Putamen (tissue), 1 donor: ENCODE measurements at places on chromosomes 11 and 22.

DNA sequence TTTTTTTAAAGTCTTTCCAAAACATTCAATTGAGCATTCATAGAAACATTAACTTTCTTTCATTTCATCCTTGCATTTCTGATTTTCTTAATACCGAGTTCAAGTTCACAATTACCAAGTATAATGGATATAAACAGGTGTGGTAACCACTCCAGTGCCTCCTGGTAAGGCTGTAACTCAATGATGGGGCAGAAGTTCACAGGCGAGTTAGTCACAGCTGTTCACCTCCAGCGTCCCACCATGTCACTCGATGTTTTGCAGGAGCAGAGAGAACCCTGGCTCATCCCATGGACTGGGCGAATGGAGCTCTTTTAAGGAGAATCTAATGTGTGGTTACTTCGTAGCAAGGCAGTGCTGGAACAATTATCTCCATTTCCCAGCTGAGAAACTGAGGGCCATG is 94.4 kb upstream of the ALX4 start:
- DNase-seq: no peak

DNA sequence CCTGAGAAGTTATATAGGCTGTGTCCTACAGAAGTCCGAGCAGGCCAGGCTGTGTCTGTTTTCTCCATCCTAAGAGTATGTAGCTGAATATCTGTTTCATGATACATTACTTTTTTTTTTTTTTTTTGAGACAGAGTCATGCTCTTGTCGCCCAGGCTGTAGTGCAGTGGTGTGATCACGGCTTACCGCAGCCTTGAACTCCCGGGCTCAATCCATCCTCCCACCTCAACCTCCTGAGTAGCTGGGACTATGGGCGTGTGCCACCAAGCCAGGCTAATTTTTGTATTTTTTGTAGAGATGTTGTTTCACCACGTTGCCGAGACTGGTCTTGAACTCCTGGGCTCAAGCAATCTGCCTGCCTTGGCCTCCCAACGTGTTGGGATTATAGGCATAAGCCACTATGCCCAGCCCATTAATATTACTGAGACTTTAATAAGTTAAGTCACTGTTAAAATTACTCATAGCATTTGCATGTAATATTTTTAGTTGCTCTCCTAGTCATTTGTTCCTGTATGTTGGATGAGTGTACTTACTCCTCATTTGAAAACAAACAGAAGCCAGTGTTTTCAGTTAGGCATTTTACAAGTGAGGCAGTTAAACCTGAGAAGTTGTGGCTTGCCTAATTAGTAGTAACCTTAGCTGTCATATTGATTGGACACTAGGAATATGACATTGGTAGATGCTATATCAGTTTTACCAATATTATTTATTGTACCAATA is 26.1 kb downstream of the DRG1 start:
- no peak for DNase-seq

- DNase-seq: no peak
These were observed 334.5 kb downstream of the TTC28 start for GRCh38 chr22:28344918-28345703.

GRCh38 chr11:34654483-34655334 is 33.8 kb downstream of the EHF start:
- peak; percentile 63 for DNase-seq

DNA sequence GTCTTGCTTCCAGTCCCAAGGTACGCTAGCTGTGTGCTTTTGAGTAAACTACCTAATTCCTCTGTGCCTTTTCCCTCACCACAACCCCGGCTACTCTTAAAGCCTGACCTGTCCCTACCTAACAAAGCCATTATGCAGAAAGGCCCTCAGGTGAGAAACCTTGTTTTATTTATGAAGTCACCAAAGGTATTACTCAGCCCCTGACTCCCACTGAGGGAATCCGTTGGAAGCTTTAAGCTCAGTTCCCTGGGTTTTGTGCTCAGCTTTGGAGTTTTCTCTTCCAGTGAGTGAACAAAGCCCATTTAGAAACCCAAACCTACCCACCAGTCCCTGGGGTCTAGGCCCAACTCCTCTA is 90.9 kb downstream of the APIP start:
- no peak for DNase-seq

- DNase-seq: no peak
These were observed 416.5 kb upstream of the DDI1 start for GRCh38 chr11:103619938-103620337.

- DNase-seq: no peak
These were observed 942.3 kb downstream of the BRD1 start for GRCh38 chr22:48885271-48885918.

- DNase-seq: no peak
These were observed 8.4 kb upstream of the CTR9 start for GRCh38 chr11:10742460-10743208.

DNA sequence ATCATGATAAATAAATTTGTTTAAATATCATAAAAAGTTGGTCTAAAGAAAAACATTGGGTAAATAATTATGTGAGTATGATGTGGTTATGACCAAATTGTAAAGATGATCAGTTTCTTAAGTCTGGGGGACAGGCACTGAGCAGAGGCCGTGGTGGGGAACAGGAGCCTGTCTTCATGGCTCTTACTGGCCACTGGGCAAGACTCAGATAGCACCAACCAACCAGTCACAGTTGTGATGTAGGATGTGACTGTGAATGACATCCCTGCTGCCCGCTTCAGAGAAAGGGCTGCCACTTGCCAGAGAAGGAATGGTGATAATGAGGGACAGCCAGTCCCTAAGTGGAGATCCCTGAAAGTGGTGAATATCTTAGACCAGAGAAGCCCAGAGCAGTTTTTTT is 7.0 kb downstream of the PTPRJ start:
- no peak for DNase-seq

DNA sequence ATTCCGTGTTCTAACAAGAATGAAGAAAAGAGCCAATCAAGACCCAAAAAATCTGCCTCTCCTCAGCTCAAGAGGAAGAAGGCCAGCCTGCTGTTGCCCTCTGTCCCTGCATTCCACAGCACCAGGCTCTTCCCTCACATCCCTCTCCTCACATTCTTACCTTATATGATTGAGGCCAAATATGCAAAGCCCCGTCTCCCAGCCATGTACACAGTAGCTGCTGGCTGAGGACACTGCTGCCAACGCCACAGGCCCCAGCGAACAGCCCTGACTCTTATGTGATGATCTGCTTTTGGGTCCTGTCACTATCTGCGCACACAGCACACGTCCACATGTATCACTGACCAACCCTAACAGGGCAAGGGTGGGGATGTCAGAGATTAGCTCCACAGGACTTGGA is 60.2 kb downstream of the MICAL3 start:
- no peak for DNase-seq

DNA sequence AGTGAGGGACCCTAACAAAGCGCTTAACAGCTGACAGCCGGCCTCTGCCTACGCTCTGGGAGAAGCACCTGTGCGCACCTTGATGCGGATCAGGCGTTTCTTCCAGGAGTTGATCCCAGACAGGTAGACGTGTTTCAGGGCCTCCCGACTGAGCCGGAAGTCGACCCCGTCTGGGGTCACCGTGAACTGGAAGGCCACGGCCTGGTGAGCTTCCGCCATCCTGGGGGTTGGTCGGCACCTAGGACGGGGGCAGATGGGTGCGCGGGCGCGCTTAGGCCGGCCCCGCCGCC is 585 bp downstream of the CPT1B start:
- DNase-seq: no peak

DNA sequence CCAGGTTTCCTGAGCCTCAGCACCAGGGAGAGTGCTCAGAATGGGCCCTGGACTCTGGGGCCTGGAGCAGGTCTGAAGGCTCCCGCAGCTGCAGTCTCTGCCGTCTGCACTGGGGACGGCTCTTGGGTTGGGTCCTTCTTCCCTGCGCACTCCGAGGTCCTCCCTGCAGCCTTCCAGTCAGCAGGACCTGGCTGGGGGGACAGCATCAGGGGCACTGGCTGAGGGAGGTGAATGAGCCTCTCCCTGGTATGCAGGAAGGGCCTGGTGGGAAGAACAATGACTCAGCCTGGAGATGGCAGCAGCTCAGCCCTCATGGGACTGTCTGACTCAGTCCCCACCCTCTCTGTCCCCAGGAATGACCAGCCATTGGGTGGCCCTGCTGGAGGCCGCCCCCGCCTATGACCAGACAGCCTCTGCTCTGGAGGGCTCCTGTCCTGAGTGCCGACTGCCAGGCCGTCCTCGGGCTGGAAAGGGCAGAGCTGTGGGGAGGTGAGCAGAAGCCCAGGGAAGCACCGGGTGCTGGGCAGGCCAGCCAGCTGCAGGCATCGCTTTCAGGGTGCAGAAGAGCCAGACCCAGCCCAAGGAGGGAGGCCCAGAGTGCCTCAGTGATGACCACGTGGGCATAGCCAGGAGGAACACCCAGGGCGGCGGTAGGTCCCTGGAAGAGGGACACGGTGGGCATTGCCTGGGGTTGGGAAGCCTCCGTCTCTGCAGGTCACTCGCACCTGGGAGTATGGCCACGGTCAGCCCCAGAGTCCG is 455.0 kb downstream of the BRD1 start:
- no peak for DNase-seq

DNA sequence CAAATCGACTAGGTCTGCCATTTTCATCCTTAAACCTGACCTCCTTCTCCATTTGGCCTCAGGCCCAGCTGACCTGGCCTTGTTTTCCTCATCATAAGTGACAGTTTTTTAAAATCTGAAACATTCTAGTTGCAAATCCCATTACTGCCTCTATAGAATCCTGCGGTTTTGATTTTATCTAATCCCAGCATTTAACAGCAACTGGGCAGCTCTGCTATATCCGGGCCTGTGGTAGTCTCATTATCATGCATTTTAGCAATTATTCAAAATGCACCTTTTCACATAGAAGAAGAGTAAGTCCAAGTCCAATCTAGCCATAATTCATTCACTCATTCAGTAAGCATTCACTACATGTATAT is 28.6 kb upstream of the BIRC3 start:
- DNase-seq: no peak

- peak; percentile 66 for DNase-seq
These were observed 159.2 kb downstream of the MSANTD4 start for GRCh38 chr11:105862736-105863367.

GRCh38 chr22:38029370-38029769 is 27.8 kb upstream of the PICK1 start:
- no peak for DNase-seq

- DNase-seq: peak; percentile 82
These were observed 5.1 kb upstream of the MYRF start for GRCh38 chr11:61747192-61747966.

GRCh38 chr11:12968826-12969225 is 40.3 kb upstream of the RASSF10 start:
- DNase-seq: no peak

- DNase-seq: no peak
These were observed 36.9 kb downstream of the IGF2 start for GRCh38 chr11:2102132-2102882.

GRCh38 chr11:76140912-76141574 is 65.3 kb downstream of the WNT11 start:
- no peak for DNase-seq

GRCh38 chr22:46572911-46573780 is 35.7 kb upstream of the CELSR1 start:
- no peak for DNase-seq

DNA sequence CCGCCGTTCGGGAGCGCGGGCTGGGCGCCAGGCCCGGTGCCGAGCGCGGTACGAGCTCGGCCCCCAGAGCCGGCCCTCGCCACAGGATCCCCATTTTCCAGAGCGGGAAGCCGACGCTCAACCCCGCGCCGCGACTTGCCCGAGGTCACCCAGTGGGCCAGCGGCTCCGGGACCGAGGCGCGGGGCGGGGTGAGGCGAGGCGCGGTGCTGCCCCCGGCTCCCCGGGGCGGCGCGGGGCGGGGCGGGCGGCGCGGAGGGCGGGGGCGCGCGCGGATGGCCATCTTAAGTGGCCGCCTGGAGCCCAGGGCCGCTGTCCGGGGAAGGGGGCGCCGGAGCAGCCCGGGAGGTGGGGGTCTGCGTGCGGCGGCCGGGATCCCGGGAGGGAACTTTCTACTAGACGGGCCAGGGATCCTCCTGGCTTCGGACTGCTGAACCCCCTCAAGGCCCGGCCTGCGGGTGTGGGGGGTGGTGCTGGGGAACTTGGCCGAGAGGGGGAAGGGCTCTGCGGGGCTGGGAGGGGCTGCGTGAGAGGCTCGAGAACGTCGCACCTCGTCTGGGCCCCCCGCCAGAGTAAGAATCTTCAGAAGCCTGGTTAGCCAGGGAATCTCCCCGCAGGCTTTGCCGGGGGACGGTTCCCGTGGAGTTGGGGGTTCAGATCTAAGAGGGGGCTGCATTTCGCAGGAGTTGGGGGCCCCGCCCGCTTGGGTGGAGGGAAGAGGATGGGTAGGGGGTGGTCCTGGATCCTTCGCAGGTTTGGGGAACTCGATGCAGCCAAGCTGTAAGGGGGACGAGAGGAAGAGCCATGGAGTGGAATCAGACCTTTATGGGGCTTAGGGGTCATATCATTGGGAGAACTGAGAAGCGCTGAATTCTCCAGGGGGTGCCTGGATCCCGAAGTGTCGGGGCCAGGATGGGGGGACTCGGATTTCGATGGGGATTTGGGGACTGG is 678 bp upstream of the INPPL1 start:
- DNase-seq: peak; percentile 50

GRCh38 chr22:36641902-36642640 is 61.5 kb downstream of the CACNG2 start:
- DNase-seq: peak; percentile 43

DNA sequence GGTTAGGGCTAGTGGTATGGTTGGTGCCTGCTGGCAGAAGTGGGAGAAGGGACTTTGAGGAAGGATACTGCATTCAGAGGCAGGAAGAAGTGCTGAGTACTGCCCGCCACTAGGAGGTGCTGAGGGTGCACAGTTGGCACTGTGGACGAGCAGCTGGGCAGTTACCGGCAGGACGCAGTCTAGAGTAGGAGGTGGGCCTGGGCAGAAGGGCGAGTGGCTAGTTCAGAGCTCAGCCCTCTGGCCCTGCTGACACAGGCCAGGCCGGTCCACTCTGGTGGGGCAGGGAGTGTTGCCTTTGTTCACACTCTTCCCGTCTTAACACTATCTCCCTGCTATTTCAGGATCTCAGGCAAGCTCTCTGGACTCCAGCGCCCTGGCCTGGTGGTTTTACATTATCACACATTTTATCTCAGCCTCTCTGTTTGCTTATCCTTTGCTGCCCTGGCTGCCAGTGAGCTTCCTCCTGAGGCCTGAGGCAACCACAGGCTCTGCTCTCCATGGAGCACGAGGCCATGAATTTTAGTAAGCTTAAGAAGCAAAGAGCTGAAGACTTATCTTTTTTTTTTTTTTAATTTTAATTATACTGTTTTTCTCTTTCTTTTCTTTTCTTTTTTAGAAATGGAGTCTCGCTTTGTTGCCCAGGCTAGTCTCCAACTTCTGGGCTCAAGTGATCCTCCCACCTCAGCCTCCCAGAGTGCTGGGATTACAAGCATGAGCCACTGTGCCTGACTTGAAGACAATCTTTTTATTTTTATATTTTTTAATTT is 26.9 kb downstream of the SNAP29 start:
- DNase-seq: peak; percentile 57

DNA sequence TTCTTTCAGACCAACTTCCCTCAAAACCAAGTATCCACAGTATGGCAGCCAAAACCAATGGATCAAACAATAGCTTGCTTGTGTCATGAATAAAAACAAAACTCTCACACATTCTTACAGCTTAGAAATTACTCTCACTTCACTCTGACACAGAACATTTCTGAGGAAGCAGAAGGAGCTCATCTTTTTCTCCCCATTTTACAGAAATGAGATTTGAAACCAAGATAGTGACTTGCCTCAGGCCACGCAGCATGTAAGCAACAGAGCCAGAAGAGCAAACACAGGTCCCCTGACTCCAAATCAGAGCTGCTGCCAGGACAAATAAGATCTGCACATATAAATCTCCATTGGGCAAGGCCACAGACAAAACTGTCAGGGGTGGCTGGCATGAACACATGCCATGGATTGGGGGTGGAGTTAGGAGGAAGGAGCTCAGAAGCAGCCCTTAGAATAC is 64.8 kb downstream of the RAB30 start:
- peak; percentile 45 for DNase-seq

GRCh38 chr11:19714022-19714386 is 1.4 kb downstream of the NAV2 start:
- DNase-seq: no peak
